Amygdala (tissue), 56 donors: ENCODE measurements at places on chromosomes 5 and 9.

- DNase-seq: no peak
Observed at GRCh38 chr5:17727098-17727497, 92.8 kb downstream of the TAF11L14 start.

DNA sequence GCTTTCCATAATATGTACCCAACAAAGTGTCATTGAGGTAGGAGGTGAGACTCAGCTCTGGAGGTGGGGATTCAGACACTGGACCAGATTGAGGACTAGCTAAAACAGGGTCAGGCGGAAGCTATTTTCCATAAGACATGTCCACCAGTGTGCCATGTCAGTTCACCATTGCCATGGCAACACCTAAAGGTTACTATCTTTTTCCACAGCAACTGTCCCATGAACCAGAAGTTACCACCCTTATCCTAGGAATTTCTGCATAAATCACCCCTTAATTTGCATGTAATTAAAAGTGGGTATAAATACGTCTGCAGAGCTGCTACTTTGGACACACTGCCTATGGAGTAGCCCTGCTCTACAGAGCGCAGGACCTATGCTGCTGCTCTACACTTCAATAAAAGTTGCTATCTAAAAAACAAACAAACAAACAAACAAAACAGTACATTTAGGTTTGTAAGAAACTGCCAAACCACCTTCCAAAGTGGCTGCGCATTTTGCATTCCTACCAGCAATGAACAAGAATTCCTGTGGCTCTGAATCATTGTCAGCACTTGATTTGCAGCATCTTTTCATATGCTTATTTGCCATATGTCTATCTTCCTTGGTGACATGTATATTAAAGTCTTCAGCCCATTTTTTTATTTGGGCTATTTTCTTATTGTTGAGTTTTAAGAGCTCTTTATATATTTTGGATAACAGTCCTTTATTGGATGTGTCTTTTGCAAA is 18.0 kb upstream of the TRIM32 start:
- DNase-seq: no peak

- DNase-seq: no peak
Observed at GRCh38 chr5:4189317-4189716, 593.7 kb downstream of the IRX1 start.

DNA sequence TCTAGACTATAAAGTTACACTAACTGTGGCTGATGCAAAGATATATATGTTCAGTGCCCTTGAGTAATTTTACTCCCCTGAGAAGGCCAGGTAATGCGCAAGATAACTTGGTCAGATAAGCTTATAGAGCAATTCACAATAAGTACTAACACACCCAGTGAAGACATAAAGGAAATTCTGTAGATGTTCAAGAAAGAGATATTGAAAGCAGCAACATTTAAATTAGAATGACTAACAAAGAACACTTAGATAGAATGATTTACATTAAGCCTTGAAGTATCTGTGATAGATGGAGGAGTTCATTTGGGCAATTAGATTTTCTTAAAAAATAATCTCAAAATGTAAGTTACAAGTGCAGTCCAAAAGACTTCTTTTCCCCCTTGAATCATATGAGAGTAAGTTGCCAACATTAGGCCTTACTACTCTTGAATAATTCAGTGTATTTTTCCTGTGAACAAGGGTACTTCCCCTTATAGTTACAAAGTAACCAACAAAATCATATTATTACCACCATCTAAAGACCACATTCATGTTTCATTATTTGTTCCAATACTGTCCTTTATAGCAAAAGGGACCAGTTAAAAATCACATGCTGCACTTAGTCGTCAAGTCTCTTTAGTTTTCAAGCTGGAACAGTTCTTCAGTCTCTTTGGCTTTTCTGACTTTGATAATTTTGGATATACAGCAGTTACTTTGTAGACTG is 44.4 kb upstream of the ELOVL7 start:
- DNase-seq: no peak

DNA sequence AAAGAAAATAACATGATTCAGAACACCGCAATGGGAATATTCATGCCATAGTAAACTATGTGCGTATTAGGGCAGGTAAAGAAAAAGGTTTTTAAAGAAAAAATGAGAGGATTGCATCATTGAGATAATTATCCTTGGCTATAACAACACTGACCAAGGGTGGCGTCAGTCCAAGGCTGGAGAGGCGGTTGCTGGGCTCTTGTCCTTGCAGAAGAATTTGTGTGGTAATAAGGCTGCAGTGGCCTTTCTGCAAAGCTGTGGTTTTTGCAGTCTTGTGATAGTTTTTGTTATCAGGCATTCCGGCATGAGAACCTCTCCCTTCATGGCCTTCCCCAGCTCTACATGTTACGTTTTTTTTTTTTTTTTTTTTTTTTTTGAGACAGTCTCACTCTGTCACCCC is 14.0 kb downstream of the BOD1 start:
- DNase-seq: no peak

DNA sequence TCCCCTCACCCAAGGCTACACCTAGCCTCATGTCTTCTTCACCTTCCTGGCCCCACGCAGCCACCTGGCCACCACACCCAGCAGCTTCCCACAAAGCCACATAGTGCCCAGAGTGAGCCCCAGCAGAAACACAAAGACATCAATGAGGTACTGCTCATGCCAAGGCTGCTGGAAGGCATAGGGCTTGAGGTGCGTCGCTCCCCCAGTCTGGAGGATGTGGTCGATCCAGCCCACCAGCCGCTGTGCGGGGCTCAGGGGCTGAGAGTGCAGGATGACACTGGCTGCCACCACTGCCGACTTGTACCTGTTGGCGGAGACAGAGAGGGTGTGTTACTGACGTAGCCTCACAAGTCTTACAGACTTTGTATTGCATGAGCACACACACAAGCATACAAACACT is 15.8 kb upstream of the CAPSL start:
- DNase-seq: no peak

DNA sequence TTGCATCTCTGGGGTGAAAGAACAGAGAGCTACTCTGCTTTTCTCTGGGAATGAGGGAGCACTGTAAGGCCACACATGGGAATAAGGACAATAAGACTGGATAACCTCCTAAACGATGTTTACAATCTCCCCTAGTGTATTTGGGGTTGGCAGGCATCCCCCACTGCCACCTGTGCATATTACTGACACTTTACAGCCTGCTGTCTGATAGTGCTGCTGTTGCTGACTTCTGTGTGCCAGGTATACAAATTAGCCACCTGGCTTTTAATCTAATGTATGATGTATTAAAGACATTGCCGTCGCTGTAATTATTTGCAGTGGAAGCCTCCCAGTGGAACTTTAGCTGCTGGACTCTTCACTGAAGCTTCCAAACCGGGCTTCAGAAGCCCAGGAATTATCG is 4.4 kb upstream of the SHISAL2B start:
- DNase-seq: no peak

- DNase-seq: no peak
Observed at GRCh38 chr5:84724683-84725082, 340.0 kb upstream of the EDIL3 start.

DNA sequence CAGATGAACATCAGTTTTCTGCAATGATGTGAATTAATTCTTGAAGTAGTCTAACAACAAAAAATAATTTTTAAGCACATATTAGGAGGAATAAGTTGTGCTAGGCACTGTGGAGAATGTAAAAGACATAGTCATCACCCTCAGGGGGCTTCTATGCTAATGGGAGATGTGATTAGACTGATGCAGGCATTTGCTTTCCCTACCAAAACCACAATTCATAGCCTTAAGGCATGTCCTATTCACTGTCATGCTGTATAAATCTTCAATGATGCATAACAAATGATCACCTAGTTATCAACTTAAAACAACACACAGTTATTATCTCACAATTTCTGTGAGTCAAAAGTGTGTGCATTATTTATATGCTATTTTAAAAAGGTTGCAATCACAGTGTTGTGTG is 422.6 kb downstream of the MAN2A1 start:
- no peak for DNase-seq

GRCh38 chr9:23477908-23478307 is 348.1 kb downstream of the ELAVL2 start:
- no peak for DNase-seq

DNA sequence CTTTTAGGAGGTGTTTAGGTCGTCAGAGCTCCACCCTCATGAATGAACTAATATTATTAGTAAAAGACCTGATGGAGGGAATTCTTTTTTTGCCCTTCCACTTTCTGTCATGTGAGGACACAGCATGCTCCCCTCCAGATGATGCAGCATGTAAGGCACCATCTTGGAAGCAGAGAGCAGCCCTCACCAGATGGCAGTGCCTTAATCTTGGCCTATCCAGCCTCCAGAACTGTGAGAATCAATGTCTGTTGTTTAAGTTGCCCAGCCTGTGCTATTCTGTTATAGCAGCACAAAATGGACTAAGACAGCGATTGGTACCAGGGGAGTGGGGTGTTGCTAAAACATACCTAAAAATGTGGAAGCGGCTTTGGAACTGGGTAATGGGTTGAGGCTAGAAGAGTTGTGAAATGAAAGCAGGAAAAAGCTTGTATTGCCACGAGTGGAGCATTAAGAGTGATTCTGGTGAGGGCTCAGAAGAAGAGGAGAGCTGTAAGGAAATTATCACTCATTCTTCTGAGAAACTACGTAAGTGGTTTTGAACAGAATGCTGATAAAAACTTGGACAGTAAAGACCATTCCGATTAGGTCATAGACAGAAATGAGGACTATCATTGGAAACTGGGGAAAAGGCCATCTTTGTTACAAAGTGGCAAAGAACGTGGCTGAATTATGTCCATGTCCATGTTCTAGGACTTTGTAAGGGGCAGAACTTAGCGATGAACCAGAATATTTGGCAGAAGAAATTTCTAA is 28.6 kb downstream of the PTPDC1 start:
- DNase-seq: no peak

DNA sequence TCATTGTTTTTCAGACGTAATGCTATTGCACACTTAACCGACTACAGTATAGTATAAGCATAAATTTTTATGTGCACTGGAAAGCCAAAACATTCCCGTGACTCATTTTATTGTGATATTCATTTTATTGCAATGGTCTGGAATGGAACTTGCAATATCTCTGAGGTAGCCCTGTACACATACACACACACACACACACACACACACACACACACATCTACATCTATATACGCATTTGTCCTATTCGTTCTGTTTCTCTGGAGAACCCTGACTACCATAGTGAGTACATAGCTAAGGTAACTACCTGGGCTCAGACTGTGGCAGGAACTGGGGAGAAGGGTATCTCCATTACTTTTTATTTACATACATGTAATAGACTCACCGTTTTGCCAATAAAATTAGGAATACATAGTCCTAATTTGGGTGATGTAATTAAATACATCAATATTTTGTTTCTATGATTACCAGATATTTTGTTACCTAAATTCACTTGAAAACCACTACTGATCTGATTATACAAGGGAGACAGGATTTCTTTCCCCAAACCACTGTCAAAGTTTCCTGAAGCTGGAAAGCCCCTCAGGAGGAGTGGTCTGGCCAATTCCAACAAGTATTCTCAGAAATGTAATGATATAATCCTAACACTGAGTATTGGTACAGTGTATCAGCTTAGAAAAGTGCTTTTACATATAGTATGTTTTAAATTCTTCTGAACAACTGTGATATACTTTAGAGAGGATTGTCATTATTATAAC is 74.0 kb upstream of the PLPP1 start:
- no peak for DNase-seq

- no peak for DNase-seq
Observed at GRCh38 chr5:143874312-143874711, 62.4 kb downstream of the HMHB1 start.

GRCh38 chr9:72982146-72982799 is 29.4 kb upstream of the ALDH1A1 start:
- DNase-seq: no peak

GRCh38 chr5:124604419-124604818 is 142.0 kb downstream of the ZNF608 start:
- DNase-seq: no peak

- DNase-seq: peak; percentile 44
Observed at GRCh38 chr9:34664281-34665066, 2.0 kb upstream of the CCL27 start.
